Kidney glomerular epithelial cell (primary cell): ENCODE measurements at places on chromosomes 12 and 14.

DNA sequence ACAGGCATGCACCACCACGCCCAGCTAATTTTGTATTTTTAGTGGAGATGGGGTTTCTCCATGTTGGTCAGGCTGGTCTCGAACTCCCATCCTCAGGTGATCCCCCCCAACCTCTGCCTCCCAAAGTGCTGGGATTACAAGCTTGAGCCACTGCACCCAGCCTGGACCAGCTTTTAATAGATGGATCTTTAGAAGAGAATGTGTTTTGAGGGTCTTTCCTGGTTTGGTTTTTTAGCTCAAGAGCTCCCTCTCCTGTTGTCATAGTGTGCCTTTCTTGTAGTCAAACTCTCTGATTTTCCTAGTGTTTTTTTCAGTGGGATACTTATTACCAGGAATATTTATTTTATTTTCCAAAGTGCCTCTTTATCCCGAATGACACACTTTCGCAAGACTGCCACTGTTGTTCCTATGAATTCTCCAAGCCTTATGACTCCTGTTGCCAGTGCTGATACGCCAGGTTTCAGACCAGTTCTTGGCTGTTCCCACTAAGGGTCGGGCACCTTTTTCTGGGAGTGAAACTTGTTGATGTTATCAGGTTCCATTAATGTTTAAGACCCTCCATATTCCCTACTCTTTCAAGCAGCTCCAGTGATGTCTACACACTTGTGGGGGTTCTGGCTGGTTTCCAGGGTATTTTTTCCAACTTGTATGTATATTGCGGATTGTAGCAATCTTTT is 31.5 kb upstream of the LIMA1 start:
- peak; percentile 52 for DNase-seq

GRCh38 chr14:90276646-90277367 is 20.5 kb downstream of the PSMC1 start:
- DNase-seq = no peak

GRCh38 chr12:4107911-4108697 is 165.5 kb upstream of the CCND2 start:
- no peak for DNase-seq

DNA sequence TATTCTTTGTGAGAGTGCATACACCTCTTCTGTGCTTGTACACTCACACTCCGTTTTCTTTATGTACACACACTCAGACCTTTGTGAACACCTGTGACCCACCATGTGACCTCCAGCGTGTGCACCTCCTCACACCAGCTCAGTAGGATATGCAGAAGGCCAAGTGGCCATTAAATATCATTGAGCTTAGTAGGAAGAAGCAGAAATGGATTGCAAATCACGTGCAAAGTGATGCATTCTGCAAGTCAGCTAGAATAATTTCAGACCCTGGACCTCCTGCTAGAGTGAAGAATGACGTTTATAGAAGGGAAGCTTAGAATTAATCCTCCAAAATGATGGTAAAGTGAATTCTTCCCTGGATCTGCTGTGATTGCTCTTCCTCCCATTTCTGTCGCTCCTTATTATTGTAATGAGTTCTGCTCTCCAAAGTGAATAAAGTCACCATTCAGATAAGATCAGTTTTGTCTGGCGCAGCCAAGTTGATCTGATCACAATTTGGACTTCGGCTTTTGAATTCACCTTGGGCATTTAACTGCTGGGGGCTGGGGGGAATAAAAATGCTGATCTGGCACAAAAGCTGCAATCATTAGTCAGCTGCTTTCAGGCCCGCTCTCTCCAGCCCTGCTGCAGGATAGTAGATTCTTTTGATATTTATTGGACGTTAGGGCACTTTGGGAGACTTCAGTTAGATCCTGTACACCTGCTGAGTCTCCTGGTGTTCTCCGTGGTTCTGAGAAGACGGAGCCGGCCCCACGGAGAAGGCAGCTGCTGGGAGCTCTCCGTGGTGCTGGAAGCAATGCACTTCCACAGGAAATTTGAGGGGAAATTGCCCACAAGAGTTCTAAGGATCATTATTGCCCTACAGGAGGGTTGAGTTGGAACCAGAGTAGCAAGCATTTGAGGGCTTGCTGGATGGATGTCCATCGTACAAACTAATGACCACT is 12.4 kb upstream of the NRXN3 start:
- peak; percentile 16 for DNase-seq

GRCh38 chr14:68791078-68791901 is 1.6 kb downstream of the ZFP36L1 start:
- peak; percentile 53 for DNase-seq

- no peak for DNase-seq
Measured at GRCh38 chr14:71140157-71140556, 232.9 kb downstream of the PCNX1 start.

GRCh38 chr12:130620281-130620680 is 95.8 kb downstream of the RIMBP2 start:
- no peak for DNase-seq
